ENCODE measurements at places on chromosomes 1 and 21.

GRCh38 chr1:32199717-32200072, 700 bp upstream of the CCDC28B start:
- no peak for DNase-seq

DNA sequence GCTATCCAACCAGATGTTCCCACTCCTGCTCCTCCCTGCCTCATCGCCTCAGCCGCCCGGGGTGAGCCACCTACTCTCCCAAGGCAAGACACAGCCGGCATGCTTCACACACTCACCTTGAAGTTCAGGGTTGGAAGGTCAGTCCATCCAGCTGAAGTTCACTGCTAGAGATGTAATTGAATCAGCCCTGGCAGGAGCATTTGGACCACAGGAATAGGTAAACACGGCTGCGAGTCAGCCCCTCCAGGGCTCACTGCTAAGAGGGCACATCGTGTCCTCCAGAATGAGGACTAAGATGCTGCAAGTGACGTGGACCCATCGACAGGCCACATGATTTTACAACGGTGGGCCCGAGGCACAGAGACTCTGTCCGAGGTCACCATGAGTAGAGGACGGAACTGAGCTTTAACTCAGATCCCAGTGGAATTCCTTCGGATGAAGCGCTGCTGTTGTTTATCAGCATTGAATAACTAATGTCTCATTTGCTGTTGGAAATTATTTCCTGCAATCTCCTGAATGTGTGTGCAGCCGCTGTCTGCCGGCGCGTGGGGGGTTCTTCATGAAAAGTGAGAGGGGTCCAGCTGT, 41.9 kb downstream of the RSPH1 start:
- DNase-seq: no peak

DNA sequence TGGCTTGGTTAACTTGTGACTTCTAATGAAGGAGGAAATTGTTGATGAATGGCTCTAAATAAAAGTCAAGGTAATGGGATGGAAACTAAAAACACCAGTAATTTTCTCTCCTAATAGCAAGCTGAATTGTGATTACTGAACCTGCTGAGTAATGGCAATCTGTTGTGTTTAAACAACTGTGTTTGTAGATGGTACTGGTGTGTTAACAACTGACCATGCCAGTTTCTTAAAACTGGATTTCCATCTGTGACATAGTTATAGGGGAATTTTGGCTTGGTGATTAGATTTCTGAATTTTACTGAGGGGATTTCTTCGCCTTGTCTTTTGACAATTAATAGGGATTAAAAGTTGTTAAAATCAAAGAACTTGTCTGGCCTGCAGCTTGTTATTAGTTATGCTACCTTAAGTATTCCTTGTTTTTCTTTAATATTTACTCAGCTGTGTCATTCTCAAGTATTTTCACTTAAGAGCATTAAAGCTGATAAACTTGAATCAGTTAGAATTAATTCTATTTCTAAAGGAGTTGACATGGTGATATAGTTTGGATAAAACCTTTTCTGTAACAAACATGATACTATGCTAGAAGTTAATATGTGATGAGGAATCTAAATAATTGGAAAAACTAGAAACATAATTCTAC, 7.9 kb upstream of the ERO1B start:
- DNase-seq: no peak

DNA sequence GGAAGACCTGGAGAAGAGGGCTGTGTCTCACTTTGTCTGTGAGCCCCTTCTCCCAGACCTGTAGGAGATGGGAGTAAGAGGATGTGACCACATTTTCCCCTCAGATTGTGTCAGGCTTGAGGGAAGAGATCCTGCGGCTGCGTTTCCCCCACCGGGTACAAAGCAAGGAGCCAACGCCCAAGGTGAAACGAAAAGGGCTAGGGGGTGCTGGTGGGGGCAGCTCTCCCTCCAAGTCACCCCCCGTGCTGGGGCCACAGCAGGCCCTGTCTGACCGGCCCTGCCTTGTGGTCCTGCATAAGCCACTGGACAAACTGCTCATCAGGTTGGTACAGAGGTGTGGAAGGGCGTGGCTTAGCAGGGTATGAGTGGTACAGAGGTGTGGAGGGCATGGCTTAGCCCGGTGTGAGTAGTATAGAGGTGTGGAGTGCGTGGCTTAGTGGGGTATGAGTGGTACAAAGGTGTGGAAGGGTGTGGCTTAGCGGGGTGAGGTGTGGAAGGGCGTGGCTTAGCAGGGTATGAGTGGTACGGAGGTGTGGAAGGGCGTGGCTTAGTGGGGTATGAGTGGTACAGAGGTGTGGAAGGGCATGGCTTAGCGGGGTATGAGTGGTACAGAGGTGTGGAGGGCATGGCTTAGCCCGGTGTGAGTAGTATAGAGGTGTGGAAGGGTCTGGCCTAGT, 30.6 kb downstream of the HYI start:
- no peak for DNase-seq

DNA sequence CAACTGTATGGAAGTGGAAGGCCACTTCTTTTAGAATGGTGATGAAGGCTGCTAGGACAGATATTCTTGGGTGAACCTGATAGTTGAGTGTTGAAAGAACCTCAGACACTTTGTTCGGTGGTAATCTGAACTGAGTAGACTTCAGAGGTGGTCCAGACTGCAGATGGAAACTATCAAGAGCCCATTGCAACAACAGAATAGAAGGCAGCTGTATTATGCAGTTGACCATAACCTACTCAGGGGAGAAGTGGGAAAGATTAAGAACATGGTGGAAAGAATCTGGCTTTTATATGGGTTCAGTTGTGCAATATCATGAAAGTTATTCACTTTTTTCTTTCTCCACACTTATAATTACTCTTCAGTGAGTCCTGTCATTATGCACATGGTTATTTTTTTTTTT, 194.0 kb downstream of the KCNK2 start:
- no peak for DNase-seq

- no peak for DNase-seq
These were observed at the start of gene POFUT2 for GRCh38 chr21:45287438-45288391. TSS of gene POFUT2 (minus strand) at chr21:45287895. CDS start at chr21:45287871, 24 bp downstream.

DNA sequence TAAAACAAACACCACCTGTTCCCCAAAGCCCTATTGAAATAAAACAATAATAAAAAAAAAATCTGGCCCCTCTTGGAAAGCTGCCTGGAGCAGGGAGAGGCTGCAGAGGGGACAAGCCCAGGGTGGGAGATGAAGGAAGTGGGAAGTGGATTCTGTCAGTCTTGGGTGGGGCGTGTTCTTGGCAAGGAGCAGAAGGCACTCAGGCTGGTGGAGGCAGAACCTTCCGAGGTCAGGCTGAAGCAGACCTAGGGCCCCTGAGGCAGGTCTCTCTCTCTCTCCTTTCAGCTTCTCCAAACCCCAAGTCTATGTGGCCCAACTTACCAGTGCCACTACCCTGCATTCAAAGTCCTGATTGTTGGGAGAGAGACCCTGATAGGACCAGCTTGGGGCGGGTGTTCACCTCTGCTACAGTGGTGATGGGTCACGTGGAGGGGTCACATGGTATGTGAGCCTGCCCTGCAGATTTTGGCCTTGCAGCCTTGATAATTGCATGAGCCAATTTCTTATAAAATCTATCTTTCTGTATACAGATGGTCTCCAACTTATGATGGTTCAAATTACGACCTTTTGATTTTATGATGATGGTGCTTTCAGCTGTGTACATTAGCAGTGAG, 145.4 kb upstream of the C1orf174 start:
- no peak for DNase-seq

GRCh38 chr21:38948377-38949069, 142.8 kb downstream of the ETS2 start:
- DNase-seq: peak; percentile 33

- DNase-seq: no peak
These were observed 17.4 kb downstream of the TMCC2 start for GRCh38 chr1:205245096-205245495.

GRCh38 chr1:197422993-197423392, 154.9 kb downstream of the CRB1 start:
- no peak for DNase-seq

GRCh38 chr1:207025146-207025880, 7.2 kb downstream of the C1orf116 start:
- DNase-seq: no peak

DNA sequence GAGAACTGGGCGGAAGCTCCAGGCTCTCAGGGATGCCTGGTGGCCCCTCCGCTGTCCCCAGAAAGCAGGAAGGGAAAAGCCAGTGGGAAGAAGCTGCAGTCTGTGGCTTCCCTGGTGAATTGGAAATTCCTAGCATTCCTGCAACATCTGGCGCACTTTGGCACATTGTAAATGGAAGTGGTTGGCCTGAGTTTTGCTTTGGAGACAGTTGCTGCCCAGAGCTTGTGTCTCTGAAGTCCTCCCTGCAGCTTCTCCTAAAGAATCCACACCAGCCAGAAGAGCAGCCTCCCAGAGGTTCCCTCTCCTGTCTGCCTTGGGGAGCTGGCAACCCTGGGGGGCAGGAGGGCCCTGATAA, 48.2 kb downstream of the ARHGEF10L start:
- peak; percentile 92 for DNase-seq

- DNase-seq: no peak
These were observed 515.0 kb downstream of the COL11A1 start for GRCh38 chr1:102593276-102593675.

- no peak for DNase-seq
These were observed 32.8 kb downstream of the INTS7 start for GRCh38 chr1:212002536-212002935.

DNA sequence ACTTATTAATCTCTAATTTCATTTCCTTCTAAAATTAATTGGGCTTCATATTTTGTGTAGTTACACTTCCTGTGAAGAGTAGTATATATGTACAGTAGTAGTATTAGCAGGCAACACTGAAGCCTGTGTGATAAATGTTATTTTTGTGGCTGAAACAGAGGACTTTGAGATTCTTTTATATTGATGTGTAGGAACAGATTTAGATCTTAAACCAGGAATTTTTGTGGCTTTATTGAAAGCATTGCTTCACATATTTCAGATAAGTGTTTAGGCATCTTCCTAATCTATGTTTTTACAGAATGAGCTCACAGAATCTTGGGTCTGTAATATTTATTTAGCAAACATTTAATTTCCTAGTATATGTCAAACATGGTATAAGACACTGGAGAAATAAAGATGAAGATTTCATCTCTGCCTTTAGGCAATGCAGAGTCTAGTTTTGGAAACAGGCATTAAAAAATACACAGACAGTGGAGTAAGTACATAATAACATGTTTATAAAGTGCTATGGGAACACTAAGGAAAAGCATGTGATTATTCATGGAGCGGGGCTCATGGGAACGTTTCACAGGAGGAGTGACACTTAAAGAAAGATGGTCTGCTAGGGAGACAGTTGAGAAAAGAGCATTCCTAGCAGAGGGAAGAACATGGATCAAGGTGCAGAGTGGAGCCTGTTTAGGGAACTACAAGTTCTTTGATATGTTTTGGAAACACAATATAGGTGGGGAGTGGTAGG, 52.7 kb downstream of the MIGA1 start:
- DNase-seq: no peak

GRCh38 chr21:46061950-46062349, 36.0 kb upstream of the COL6A2 start:
- no peak for DNase-seq

DNA sequence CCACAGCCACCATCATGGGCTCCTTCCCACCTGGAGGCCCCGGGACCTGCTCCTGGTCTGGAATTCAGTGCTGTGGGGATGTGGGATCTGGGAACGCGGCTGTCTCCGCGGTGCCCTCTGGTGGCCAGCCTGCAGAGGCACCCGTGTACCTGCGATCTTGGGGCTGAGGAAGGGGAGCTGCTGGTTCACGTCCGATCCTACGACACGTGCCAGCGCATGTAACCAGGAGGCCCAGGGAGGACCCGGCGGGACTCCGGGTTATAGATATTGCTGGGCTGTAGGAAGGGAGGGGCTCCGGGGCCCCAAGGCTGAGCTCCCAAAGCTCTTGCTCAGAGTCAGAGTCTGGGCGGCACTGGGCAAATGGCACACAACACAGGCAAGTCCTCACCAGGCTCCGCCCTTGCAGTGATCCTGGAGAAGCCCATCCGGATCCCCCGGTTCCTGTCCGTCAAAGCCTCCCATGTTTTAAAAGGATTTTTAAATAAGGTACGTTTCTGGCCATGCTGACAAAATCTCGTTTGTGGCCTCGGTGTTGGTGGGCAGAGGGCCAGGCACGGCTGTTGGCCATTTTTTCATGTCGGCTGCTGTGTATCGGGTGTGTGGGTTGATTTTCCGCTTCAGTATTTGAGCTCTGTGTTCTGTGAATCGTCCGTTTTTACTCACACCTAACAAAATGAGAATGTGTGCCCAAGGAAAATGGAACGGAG, 20.1 kb downstream of the FAAP20 start:
- no peak for DNase-seq

GRCh38 chr1:162881590-162881989, 20.6 kb upstream of the CCDC190 start:
- DNase-seq: no peak

DNA sequence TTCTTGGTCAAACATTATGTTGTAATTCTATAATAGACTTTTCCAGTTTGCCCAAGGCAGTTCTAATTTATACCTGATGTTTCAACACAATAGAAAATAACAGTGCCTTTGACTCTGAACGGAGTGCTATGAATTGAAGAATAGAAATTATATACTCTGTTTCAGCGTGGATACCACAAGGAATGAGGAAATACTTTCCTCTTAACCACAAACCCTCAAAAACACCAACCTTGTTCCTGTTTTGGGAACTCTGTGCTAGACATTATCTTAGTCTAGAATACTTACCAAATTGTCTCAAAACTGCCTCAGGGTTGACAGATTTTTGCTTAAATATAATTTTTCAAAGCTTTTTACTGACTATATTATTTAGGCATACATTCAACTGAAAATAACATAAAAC, 1629.3 kb downstream of the MRPL39 start:
- no peak for DNase-seq

- no peak for DNase-seq
These were observed 22.5 kb upstream of the ZNF648 start for GRCh38 chr1:182083851-182084486.

DNA sequence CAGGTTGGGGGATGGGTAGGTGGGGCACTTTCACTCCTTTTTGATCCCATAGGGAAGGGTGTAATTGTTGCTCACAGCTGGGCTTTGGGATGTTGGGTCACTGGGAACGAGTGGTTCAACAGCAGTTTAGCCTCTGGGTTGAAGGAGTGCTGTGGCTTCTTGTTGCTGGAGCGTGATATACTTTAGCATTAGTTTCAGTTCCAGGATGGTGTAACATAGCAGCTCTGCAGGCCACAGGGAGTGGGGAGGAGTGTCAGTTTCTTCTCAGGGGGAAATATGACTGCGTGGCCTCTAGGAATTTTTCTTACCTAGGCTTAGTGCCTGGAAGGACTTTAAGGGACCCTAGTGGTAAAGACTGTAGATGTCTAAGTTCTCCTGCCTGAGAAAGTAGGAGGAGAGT, 1105.3 kb upstream of the TMPRSS15 start:
- DNase-seq: no peak

DNA sequence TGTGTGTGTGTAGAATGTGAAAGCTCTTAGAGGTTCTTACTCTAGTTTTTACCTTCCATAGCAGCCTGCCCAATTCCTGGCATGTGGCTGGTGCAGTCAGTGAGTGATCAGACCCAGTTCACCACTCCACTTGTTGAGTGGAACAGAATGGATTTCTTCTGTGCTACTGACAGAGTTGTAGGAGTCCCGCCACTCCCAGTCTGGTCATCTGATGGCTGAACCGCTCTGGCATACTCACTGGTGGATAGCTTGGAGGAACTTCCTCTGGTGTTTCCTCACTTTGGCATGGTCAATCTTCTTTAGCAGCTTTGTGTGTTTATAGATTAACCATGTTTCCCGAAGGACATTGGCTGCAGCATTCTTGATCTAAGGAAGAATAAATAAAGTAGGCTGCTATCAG, 106.7 kb upstream of the ADAR start:
- no peak for DNase-seq

Measured in GM04503 (cell line).